ENCODE measurements at places on chromosomes 1 and 21.

- no peak for DNase-seq
These were observed 556 bp downstream of the WDR77 start for GRCh38 chr1:111448482-111448917.

- no peak for DNase-seq
These were observed 36.3 kb downstream of the RSPH1 start for GRCh38 chr21:42459546-42460215.

DNA sequence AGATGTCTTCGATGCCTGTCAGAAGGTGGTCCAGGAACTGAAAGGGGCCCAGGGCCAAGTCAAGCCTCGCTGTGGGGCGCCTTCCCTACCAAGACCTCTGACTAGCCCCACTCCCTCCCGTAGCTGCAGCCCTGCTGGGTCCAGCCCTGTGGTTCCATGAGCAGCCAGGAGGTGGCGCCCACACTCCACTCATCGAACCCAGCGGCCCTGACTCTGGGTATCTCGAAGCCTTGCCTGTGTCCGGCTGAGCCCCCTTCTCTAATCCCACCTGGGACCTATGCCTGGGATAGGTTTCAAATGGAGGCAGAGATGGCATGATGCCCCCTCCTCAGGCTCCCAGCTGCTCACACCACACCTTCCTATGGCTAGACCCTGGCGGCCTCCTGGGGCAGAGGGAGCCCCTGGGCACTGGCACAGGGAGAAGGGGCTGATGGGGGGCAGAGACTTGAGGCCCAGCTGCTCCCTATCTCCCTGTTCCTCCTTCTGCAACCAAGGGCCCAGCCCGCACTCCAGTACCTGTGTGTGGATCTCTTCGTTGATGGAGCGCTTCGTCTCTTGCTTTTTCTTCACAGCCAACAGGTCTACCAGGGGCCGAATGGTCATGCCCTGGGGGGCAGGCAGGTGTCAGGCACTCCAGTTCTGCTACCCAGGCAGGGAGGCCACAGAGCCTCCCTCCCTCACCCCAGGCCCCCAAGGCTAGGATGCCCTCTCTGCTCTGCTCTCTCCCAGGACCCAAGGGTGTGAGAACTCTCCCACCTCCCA, 52.0 kb downstream of the SLC9A1 start:
- no peak for DNase-seq

DNA sequence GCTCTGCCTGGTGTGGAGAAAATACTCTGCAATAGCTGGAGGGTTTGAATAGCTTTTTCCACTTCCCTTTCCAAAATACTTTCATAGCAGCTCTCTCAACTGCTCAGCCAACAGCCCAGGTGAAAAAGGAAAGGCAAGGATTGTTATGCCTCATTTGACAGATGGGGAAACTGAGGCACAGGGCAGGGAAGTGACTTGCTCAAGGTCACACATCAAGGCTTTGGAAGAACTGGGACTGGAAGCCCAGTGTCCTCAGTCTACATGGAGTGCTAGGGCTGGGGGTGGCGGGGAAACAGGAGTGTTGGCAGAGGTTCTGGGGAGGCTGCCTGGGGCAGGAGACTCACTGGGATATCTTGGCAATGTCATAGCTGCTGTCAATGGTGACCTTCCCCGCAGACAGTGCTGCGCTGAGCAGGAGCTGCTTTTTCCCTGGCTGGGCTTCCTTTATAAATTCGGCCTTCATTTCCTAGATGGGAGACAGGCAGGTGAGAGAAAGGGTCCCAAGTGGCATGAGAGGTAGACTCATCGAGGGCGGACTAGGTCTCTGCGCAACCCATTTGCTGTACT, 4.0 kb downstream of the CHI3L1 start:
- no peak for DNase-seq

GRCh38 chr1:9027307-9027706, 1.1 kb upstream of the SLC2A7 start:
- no peak for DNase-seq

GRCh38 chr1:201610858-201611257, 71.9 kb downstream of the NAV1 start:
- no peak for DNase-seq

- no peak for DNase-seq
These were observed 394.9 kb downstream of the NPHP4 start for GRCh38 chr1:5597171-5597850.

DNA sequence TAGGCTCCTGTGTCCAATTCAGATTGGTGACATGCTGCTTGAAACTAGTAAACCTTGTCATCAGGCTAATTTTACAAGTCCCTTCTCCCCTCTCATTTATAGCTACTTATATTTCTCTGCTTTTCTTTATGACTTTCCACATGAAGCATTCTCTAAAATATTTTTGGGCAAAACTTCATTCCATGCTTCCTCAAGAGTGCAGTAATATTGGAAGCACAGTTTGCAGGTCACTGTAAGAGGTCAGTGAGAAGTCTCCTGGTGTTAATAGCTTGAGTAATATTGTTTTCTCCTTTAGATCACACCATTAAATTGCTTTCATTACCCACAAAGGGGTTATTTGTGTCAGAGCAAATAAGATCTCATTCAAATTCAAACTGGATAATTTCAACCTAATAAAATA, 46.6 kb downstream of the LPAR3 start:
- no peak for DNase-seq

DNA sequence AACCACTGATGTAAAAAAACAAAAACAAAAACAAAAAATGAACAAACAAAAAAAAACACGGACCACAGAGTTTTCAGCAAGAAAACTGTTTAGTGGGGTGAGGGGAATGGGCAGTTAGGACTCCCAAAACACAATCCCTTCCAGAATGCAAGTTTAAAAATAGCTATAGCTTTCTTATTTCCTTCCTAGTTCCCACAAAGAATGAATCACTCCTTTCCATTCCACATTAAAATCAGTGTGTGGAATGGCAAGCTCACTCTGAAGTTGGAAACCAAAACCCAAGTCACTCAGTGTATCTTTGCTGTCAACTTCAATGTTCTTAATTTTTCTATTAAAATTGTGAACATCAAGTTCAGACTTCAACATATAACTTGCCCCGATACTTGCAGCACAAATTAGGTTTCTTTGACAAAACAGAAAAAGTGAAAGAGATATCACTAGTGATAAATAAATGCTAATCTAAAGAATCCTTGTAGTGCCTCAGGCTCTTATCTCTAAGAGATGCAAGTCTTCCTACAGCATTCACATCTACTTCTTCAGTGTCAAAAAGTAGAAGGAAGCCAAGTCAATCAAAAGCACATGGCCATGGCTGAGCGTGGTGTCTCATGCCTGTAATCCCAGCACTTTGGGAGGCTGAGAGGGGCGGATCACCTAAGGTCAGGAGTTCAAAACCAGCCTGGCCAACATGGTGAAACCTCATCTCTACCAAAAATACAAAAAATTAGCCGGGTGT, 45.5 kb downstream of the TOR3A start:
- no peak for DNase-seq

DNA sequence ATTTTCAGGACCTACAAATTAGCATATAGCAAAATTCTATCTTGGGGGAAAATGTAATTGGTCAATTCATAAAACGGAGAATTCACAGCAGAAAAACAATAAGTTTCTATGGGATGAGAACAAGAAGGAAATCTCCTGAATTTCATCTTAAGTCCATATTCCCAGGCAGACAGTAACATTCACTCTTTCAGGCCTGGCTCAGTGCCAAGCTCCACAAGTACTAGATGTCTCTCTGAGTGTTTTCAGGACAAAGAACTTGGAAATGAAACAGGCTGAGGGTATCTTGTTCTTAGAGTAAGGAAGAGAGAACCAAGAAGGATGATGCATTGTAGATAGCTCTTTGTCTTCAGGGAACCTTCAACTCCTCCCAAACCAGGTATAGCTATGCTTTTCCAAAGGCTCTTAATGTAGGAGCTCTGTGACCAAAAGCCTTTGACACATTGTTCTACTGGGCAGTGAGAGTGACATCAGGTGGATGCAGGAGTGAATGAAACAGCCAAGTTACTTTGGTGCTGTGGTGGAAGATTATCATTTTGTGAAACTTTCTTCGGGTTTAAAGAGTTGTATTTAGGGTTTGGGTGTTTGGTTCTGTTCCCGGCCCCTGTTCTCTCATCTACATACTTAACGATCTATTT, 298.3 kb downstream of the GPATCH2 start:
- DNase-seq, result no peak

GRCh38 chr1:158147869-158148268, 32.8 kb upstream of the CD1D start:
- no peak for DNase-seq

DNA sequence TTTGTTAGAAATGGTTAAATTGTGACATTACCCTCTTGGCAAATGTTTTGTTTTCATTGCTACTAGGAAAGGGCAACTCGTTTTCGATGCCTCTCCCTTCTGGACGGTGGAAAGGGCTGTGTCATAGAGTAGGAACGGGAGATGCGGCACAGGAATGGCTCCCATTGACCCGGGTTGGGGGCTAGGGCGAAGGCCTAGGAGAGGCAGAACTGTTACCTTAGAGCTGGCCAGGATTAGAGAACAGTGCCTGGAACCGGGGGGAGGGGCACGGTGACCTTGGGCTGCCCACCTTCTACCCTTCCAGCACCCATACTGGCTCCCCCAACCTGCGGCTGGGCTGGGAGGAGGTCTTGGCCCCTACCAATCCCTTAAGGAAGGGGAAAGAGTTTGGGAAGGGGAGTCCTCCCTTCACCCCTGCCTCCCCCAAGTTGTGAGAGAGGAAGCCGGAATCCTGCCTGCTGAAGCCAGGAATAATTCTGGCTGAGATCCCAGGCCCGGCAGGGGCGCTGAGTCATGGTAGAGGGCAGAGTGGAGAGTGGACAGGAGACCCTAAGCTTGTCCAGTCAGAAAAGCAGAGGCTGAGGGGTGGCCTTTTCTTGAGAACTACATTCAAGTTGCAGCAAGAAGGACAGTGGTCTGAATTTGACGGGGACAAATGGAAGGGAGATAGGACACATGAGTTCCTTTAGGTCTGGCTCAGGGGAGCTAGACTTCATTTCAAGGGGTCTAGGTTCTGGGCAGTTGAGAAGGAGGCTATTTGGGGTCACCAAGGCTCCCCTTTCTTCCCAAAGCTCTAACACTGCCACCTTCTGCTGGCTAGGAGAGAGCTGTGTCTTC, 8.2 kb downstream of the LMNA start:
- DNase-seq, result no peak

Measured in HL-60 (cell line).